Activated B cell treated with CpG ODN at 0.5 μM for 24 hours (primary cell): ENCODE measurements at places on chromosomes 4 and X. TPM values are rescaled to one million over a fixed set of nuclear protein-coding genes. Genes with fewer than 3 reads are reported as not detected.

The FRMD7 gene
- not detected in 2 replicates for total RNA-seq

The NAP1L2 gene
- 0.80 and 1.1 TPM in 2 replicates for total RNA-seq

The GAGE13 gene
- not detected in 2 replicates for total RNA-seq

The TLR2 gene
- 3.6 and 4.3 TPM in 2 replicates for total RNA-seq

The RTL9 gene
- not detected in 2 replicates for total RNA-seq

The XAGE1B gene
- not detected in 2 replicates for total RNA-seq

The RHOXF2B gene
- not detected in 2 replicates for total RNA-seq

The UGT8 gene
- total RNA-seq = 12.9 and 20.0 TPM in 2 replicates

The UGT2B15 gene
- total RNA-seq = 0.22 and 0.44 TPM in 2 replicates

The SUV39H1 gene
- 9.1 and 10.8 TPM in 2 replicates for total RNA-seq

The EVC gene
- total RNA-seq = 0.16 and 0.76 TPM in 2 replicates

The NEXMIF gene
- total RNA-seq = 0.53 and 1.4 TPM in 2 replicates

The JCHAIN gene
- 47.0 and 53.7 TPM in 2 replicates for total RNA-seq

The CXCL8 gene
- total RNA-seq = 0.71 and 1.1 TPM in 2 replicates

The CLDN34 gene
- total RNA-seq = not detected in 2 replicates

The SPARCL1 gene
- not detected in 2 replicates for total RNA-seq

The CYTL1 gene
- total RNA-seq = not detected in 2 replicates

The PRSS12 gene
- total RNA-seq = not detected in 2 replicates

The RAB9B gene
- total RNA-seq = 0.39 and 0.51 TPM in 2 replicates
